ENCODE measurements at places on chromosomes 2 and 18.

DNA sequence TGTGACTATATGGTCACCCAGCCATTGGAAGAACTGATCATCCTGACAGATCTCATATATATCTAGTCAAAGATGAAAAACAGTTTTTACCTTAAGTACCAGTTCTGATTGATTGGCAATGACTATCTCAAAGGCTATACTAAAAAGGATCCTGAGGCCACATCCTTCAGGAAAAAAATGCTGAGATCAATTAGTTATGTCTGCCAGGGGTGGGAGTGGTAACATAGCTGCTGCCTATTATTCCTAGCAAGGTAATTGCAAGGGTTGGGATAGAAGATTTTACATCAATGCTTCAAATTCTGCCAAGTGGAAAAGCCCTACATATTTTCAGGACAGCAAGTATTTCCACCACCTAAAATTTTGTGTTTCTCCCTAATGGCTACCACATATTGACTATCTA lies 114.7 kb downstream of the C1D start:
- no peak for DNase-seq

- no peak for DNase-seq
These were observed 985 bp downstream of the ILKAP start for GRCh38 chr2:238202326-238203093.

DNA sequence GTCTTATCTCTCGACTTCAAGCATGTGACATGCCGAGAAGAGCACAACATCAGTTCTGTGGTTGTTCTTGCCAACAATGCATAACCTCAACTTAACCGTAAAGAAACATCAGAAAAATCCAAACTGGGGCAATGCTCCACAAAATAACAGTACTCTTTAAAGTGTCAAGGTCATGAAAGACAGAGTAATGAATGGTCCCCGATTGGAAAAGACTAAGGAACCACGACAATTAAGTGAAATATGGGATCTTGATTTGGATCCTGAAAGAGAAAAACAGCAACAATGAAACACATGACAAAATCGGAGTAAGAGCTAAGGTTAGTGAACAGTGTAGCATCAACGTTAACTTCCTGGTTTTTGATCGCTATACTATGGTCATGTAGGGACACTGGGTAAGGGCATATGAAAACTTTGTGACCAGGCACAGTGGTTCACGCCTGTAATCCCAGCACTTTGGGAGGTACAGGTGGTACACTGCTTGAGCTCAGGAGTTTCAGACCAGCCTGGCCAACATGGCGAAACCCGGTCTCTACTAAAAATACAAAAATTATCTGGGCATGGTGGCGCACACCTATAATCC lies 55.2 kb downstream of the UNC50 start:
- no peak for DNase-seq

DNA sequence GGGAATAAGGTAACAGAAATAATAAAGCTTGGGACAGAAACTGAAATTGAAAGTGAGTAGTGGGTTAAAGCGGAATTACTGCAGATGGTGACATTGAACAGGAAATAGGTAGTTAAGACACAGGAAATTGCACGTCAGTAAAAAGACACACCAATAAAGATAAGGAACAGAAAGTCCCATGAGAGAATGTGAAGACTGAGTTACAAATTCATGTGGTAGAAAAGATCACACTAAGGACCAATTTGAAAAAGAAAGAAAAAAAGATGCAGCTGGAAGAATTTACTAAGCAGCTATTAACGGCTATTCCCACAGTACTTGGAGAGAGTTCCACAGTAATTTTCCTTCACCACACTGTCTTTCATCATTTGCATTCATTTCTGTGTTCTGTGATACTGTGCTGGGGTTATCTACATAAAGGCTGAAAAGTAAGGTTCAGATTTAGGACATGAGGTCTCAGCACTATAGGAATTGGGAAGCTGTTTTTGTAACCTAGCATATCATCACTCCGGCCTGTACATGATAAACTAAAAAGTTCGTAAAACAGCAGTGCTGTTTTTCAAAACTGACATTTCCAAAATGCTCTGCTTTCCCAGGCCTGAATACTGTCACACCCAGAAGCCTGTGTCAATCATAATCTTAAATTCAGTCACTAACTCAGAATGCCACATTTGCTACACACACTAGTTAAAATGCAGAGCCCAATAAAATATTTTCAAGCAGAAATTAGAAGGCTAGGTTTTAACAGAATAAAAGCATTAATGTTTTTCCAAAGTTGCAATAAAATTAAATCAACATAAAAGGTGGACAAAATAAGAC lies 42.9 kb downstream of the SRBD1 start:
- DNase-seq: no peak

DNA sequence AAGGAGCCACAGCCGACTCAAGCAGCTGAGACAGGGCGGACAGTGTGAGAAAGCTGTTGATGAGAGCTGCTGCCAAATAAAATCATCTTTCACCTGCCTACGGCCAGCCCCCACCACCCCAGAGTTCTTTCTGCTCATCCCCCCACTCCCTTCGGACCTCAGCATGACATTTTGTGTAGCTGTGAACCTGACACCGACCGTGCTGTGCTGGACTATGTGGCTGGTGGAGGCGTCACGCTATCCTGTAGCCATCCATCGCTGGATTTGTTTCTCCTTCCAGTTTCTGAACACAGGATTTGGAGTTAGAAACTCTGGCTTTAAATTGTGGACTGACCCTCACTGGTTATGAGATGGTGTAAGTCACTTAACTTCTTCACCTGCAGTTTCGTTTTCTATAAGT lies 317.3 kb downstream of the DCDC2C start:
- no peak for DNase-seq

DNA sequence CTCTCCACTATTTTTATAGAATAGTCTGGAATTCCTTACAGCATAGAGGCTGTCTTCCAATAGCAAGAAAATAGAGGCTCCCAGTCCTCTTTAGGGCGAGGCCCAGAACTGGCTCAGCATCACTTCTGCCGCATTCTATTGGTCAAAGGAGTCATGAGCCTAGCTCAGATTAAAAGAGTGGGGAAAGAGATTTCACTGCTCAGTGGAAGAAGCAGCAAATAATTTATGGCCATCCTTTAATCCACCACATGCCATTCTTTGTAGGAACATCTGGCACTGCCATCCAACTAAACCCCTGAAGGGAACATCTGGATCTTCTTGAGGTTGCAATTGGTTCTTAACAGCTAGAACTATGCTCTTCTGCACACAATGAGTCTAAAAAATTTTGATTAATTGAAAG lies 43.4 kb upstream of the NEUROD1 start:
- DNase-seq: no peak

GRCh38 chr2:30608643-30609042 lies 161.6 kb downstream of the LCLAT1 start:
- DNase-seq: no peak

DNA sequence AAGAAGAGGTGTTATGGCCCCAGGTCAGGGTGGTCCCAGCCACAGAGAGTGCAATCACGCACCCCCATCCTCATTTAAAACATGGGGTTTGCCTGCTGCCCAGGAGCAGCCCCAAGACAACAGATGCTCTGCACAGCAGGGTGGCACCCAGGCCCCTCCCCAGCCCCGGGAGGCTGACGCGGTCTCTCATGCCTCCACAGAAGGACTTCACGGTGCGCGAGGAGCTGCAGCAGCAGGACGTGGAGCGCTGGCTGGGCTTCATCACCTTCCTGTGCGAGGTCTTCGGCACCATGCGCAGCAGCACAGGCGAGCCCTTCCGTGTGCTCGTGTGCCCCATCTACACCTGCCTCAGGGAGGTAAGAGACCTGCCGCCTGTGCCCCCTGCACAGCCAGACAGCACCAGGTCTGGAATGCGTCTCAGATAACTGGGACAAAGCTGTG lies 133.7 kb downstream of the SMAD7 start:
- no peak for DNase-seq

DNA sequence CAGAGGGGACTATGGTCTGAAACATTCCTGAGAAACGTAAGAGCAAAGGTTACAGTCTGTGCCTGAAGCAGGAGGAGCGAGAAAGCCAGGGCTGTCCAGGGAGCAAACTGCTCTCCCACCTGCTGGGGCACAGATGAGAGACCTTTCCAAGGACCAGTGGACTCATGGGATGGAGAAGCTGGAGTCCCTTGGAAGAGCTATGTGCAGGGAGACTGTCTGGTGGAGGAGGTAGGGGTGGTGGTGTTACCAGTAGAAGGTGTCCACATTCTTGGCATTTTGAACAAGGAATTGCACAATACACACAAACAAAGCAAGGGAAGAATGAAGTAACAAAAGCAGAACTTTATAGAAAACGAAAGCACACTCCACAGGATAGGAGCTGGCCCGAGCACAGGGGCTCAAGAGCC lies 97.9 kb upstream of the CYRIA start:
- DNase-seq: no peak

DNA sequence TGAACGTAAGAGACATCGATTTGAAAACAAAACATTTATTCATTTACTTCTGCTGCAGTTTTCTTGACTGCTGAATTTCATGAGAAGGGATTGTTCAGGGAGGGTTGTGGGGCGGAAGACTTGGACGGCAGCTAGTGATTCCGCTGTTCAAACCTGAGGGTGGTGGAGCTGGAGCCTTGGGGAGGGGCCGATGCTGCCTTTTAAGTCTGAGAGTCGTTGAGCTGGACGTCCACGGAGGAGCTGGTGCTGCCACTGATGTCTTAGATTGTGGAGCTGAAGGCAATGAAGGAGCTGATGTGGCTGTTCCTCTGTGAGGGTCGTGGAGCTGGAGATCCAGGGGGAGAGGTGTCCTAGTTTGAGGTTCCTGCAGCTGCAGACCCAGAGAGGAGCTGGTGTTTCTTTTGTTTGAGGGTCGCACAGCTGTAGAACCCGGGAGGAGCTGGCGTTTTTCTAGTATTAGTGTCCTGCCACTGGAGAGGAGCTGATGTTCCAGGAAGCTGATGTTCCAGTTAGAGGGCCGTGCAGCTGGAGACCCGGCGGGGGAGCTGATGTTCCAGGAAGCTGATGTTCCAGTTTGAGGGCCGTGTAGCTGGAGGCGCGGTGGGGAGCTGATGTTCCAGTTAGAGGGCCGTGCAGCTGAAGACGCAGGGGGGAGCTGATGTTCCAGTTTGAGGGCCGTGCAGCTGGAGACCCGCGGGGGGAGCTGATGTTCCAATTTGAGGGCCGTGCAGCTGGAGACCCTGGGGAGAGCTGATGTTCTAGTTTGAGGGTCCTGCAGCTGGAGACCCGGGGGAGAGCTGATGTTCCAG lies 150.9 kb downstream of the RTP5 start:
- peak; percentile 52 for DNase-seq

DNA sequence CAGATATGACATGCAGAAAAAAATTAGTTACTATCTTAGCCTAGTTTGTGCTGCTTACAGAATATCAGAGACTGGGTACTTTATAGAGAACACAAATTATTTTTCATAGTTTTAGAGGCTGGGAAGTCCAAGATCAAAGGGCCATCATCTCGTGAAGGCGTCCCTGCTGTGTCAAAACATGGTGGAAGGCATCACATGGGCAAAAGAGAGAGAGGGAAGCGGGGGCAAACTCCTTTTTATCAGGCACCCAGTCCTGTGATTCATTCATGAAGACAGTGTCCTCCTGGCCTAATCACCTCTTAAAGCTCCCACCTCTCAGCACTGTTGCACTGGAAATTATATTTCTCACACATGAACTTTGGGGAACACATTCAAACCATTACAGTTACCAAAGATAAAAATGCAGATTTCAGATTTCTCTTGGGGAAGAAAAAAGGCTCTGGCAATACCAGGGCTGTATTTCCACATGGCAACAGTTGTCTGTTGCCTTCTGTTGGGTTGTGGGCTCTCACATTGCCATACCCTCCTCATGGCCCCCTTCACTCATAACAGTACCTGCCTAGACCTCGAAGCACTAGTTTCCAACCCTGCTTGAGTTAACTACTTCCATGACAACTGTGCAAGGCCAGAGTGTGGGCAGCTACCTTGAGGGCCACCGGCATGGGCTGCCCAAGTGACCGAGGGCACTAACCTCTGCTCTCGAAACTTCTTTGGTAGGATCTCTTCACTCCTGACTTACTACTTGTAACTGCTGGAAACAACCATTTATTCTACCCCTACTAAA lies 2.7 kb upstream of the ACTR3 start:
- DNase-seq: no peak

DNA sequence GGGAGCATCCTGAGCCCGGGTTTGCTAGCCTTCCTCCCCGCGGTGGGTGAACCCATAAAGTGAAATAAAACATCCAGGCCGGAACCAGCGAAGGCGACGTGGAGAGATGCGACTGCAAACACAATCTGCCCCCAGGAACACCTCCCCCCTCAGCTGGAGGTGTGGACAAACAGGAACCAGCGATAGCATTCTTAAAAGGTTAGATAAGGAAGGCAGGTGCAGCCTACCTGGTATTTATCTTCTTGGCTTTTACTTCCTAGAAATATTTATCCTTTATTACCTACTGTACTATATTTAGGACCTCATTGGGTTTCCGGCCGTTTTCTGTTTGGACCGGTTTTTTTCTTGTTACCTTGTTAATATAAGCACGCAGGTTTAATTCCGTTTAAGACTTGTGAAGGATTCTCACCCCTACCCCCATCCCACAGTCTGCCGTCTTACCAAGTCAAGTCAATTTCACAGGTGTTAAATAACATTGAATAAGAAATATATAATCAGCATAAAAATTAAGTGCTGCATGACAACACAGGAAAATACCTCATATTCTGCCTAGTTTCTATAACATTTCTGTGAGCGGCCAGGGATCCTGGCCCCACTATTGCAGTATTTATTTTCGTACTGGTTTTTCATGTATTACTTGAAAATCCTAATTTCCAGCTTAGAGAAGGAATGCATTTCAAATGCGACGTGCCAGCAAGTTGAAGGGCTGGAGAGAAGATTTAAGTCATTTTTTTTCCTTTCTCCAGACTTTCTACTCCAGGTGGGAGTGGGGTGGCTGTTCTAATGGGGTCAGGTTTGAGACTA lies 224.0 kb upstream of the ID2 start:
- no peak for DNase-seq

- no peak for DNase-seq
These were observed 22.2 kb downstream of the MBP start for GRCh38 chr18:77110400-77110799.

GRCh38 chr2:328761-329160 lies 40.9 kb upstream of the ALKAL2 start:
- DNase-seq: no peak

DNA sequence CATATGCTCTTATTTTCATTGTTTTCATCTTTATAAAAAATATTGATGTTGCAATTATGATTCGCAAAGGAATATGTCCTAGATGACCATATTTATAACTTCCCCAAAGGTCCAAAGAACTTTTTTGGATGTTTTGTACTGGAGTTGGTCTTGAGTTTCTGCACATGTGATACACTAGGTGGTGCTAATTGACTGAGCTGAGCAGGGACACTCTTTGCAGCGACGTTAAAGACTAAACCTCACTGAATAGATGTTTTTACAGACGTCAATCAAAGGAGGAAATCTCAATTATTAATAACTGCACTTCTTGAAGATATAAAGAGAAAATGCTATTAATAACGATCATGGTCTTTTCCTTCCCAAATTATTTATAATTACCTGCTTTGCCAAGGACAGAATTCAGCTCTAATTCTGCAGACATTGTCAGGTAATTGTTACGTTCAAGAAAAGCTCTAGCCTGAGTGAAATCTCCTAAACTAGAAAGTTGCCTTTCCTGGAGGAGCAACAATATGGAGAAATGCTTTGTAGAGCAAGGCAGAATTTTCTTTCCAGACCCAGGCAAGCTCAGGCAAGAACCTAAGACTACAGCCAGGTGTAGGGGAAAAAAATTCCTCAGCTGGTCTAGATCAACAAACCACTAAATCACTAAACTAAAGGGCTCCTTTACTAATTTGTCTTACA lies 119.3 kb upstream of the RBBP8 start:
- DNase-seq: no peak

- DNase-seq: no peak
These were observed 101.6 kb upstream of the MAP4K3 start for GRCh38 chr2:39538718-39539117.

Measured in left ventricle myocardium inferior (tissue), 1 donor.